ENCODE measurements at places on chromosomes 5 and 9.

DNA sequence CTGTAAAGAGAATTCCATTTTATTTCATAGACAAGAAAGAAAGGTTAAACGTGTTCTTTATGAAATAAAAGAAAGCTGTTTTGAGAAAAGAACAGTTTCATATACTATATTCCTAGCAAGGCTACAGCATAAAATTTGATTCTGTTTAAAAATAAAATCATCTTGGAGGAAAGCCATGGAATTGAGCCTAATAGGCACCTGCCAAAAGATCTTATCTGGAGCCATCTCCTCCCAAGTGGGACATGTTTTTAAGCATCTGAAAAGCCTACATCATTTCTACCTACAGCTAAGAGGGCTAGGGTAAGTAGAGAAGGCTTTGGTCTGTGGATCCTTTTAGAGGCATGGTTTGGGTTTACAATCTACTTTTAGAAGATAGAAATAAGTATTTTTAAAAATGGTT, 89.3 kb downstream of the GAS1 start:
- DNase-seq: no peak

DNA sequence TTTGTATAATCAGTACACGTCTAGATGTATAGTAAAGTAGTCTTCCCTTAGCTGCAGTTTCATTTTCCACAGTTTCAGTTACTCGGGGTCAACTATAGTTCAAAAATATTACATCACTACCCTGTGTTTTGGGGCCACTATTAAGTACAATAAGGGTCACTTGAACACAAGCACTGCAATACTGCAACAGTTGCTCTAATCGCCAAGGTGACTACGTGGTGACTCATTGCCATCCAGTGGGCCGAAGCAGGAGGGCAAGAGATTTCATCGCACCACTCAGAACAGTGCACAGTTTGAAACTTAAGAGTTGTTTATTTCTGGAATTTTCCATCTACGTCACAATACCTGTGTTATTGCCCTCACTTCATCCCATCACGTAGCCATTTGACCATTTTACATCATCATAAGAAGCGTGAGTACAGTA, at the start of gene ARL14EPL:
ARL14EPL (plus strand) TSS at position 379 of the 424 bp plus-strand sequence. CDS start 18,994 bp downstream, outside the sequence.
- peak; percentile 24 for DNase-seq

DNA sequence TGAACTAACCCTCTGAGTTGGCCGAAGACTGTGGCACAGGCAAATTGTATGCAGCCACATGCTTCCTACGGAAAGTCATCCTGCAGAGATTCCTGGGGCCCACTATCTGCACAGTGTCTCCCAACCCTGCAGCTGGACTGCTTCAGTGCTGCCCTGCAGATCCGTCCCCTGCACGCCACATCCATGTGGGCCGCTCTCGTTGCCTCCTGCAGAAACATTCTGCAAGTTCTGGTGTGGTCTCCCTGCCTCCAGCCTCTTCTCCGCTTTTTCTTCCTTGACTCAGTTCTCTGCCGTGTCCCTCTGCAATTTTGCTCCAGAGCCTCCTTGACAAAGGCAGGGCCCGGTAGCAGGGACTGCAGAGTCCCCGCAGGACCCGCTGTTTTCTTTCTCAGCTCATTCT, 249.0 kb downstream of the AOPEP start:
- no peak for DNase-seq

DNA sequence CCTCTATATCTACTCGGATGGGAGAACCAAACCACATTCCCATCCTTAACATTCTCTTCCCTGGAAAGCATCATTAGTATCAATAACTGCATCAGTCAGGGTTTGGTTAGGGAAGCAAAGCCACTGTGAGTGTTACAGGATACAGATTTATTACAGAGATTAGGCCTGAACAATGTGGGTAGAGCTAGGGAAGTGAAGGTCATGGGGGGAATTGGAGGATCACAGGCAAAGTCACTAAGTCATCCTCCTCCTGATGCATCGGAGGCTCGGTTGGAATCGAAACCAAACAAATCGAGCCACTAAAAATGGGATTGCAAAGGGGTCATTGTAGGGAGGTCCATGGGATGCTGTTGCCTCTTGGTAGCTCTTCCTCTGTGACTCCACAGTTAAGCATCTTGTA, 61.8 kb upstream of the ZBTB43 start:
- no peak for DNase-seq

DNA sequence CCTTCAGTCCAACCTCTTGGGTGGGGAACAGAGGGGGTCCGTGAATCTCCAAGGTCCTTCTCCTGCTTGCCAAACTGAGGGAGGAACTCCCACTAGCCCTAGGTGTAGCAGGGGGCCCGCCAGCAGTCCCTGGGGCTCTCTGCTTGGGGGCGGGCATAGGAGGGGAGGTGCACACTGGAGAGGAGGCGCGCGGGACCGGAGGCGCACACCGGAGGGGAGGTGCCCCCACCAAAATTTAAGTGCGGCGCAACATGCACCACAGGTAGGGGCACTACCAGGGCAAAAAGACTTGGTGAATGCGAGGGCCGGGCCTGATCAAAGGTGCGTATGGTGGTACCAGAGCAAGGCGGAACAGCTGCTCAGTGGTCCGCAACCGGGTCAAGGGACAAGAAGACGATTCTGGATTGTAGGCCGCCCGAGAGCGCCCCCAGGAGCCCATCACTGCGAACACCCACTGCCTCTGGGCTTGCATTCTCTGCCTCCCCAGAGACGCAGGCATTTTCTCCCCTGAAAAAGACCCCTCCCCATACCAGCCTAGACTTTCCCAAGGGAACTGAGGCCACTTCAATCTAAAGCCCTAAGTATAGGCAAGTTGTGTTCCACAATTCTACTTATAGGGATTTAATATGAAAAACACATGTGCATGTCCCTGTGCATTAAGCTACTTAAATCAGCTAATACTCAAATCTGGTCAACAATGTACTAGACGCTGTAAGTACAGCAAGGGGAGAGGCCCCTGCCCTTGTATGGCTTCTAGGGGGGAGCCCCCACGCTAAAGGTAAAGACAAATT, 50.6 kb downstream of the TGFBI start:
- DNase-seq: peak; percentile 47

- DNase-seq: no peak
Observed at GRCh38 chr9:79778581-79778980, 206.8 kb downstream of the TLE4 start.

DNA sequence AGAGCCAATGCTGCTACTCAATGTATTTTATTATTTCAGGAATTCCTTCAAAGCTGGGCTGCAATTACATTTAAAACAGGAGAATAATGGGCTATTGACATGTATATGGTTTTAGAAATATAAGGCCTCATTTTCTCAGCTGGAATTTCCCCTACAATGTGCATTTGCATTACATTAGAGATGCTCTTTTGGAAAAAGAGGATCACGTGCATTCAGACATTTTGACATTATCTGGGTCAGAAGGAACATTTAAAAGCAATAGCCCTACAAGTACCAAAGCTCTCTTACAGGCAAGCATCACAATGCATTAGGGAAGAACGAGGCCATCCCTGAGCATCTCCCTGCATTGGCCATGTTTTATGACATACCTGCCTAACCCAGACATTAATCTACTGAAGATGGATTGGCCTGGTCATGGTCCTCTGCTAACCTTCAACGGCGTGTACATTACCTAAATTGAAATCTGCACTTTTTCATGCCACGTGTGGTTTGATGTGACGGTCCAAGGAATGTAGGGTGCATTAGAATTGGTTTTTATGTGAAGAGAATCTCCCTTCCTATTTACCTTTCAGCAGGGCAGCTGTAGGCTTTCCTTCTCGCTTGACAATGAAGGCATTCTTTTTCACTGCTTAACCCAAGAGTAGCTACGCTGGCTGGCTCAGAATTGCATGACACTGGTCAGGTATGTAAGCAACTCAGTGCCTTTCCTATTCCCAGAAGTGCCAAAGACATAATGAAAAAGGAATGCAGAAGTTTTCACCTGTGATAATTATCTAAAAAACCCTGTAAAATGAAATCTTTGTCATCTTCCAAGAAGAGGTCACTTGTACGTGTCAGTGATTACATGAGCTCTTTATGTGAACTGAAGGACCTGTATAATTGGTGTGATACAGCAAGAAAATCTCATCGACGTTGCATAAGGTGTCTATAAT, 212.3 kb upstream of the MPDZ start:
- DNase-seq: no peak

DNA sequence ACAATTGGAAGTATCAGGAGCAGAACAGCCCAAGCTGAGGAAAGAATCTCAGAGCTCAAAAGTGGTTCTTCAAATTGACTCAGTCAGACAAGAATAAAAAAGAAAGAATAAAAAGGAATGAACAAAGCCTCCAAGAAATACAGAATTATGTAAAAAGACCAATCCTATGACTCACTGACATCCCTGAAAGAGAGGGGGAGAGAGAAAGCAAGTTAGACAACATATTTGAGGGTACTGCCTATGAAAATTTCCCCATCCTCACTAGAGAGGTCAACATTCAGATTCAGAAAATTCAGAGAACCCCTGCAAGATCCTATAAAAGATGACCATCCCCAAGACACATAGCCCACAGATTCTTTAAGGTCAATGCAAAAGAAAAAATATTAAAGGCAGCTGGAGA, 173.2 kb downstream of the ALDH1A1 start:
- DNase-seq: no peak

GRCh38 chr9:131037335-131038255, 28.6 kb downstream of the LAMC3 start:
- no peak for DNase-seq

GRCh38 chr9:79663300-79663699, 91.5 kb downstream of the TLE4 start:
- DNase-seq: no peak

GRCh38 chr5:178532236-178532635, 58.0 kb downstream of the COL23A1 start:
- no peak for DNase-seq

DNA sequence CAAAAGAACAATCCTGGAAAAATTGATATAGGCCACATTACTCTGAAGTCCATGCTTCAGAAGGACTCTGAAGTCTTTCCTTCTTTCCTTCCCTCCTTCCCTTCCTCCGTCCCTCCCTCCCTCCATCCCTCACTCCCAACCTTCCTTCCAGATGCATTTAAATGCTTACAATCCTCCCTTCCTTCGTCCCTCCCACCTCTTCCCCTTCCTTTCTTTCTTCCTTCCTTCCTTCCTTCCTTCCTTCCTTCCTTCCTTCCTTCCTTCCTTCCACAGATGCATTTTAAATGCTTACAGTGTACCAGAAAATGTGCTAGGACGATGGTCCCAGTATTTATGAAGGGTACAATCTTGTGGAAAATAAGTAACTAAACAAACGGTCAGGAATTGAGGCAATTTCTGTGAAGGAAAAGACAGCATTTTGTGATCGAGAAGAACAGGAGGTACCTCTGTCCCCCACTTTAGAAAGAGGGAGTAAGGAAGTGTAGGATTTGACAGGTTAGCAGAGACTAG, 181.3 kb upstream of the TUT7 start:
- DNase-seq: no peak

DNA sequence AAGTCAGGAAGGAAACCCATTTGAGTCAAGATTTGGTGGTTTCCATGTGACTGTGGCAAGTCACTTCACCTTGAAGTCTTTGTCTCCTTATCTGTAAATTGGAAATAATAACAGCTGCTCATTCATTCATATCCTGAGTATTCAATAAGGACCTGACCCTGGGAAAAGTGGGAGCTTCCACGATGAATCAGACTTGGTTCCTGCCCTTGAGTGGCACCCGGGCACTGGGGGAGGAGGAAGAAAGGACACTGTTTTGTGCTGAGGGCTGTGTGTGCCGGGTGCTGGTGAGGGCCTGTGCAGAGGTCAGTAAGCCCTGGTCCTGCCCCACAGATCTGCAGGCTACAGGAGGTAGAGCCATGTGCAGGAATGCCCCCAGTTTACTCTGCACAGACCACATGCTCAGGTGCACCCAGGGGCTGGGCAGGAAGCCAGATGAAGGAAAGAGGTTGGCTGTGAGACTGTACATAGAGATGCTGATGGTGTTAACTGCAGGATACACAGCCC, 6.8 kb downstream of the NDST1 start:
- DNase-seq: no peak

GRCh38 chr5:129104915-129105455, 10.4 kb downstream of the ISOC1 start:
- no peak for DNase-seq

DNA sequence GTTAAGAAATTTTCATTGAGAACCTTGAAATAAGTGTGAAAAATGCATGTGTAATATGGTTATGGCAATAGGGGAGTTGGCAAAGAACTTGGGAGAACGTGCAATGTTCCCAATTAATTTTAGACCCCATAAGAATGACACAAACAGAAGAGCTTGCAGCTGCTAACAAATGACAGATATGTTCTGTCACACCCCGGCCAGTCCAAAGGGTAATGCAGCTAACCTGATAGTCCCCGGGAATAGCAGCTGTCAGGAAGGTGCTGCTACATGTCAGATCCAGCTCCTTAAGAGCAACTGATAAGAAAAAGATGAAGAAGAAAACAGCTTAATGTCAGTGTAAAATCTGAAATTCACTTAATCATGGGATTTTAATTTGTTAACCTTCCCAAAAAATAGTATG, 30.4 kb downstream of the SEMA5A start:
- DNase-seq: no peak

DNA sequence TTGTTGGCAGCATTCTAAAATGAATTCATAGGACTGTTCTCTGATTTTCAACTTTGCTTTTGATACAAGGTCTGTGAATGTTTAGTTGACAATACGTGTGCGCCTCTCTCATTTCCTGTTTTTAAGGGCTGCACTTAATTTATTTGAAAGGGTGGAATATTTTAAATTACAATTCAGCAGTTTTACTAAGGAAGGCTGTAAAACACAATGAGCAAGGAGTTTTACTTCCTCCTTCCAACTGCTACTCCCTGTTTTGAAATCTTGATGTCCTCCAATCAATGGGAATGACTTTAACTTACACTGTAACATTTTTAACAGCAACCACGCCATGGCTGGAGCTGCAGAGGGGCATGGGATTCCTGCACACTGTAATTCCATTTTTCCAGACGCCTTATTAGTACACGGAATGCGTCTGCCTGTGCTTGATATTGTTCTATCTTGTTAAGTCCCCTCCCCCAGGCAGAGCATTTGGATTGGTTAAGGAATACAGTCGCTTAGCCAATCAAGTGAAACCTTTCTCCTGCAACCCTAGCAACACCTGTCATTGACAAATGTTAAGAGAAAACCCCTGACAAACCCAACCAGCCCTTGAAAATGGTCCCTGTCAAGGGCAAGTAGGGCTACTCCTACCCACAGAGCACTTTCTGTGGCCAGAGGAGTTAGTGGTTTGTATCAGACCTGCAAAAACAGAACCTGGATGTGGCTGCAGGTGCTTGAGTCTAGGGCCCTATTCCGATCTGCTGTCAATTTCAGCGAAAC, 12.5 kb upstream of the ZSWIM6 start:
- peak; percentile 77 for DNase-seq

DNA sequence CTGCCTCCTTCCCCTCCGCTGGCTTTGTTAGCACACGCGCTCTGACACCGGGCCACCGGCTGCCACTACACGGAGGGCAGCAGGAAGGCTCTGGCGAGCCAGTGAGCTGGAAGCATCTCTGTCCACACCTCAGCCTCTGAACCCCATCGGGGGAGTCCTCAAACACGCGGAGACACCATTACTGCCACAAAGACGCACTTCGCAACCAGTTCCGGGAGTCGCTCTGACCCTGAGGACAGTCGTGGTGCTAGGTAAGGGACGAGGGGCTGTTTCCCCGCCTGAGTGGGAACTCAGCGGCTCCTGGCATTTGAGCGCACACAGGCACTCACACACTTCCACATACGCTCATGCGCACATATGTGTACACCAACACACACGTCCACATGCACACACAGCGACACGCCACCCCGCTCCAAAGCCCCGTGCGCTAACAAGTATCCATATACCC, 160.0 kb downstream of the C9orf152 start:
- DNase-seq: peak; percentile 51

GRCh38 chr9:116156621-116157314, 3.2 kb downstream of the PAPPA start:
- peak; percentile 16 for DNase-seq

GRCh38 chr5:141855265-141856036, 22.8 kb downstream of the PCDH1 start:
- no peak for DNase-seq
